ENCODE measurements at places on chromosomes 16 and 17.

DNA sequence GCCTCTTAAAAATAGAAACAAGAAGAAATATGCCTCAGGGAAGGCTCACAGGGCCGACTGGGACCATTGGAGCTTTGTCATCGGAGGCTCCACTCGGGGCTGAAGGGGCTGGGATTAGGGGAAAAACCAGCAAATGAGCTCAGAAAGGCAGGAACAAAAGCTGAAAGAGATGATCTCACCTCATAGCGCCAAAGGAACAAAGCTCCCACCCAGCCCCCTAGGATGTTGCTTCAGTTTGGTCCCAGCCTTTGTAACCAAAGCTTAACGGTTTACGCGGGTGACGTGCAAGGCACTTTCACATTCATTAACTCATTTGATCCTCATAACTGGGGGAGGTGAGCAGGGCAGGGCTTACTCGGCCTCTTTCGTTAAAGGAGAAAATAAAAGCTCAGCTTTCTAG, 168.5 kb upstream of the DYNLRB2 start:
- no peak for DNase-seq

GRCh38 chr17:5418858-5419355, 555 bp downstream of the NUP88 start:
- peak; percentile 39 for DNase-seq

DNA sequence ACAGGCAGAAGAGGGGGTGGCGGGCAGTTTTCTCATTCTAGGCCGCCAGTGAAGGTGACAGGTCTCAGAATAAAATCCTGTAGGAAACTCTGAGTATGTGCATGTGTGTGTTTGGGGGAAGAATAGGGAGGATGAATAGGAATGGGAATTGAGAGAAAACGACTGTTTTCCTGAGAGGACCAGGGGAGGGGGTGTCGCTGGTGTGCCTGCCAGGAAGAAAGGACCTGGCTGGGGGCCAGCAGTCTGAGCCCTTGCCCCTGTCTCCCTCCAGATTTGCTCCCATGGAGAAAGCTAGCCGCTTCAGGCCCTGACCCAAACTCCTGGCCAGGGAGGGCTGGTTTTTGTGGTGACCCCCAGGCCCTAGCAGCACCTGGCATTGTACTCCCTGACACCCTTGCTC, 14.4 kb downstream of the C17orf50 start:
- DNase-seq = no peak

GRCh38 chr17:61317779-61318178, 81.9 kb upstream of the TBX2 start:
- no peak for DNase-seq

GRCh38 chr16:74997042-74997491, 1.8 kb upstream of the ZNRF1 start:
- no peak for DNase-seq

DNA sequence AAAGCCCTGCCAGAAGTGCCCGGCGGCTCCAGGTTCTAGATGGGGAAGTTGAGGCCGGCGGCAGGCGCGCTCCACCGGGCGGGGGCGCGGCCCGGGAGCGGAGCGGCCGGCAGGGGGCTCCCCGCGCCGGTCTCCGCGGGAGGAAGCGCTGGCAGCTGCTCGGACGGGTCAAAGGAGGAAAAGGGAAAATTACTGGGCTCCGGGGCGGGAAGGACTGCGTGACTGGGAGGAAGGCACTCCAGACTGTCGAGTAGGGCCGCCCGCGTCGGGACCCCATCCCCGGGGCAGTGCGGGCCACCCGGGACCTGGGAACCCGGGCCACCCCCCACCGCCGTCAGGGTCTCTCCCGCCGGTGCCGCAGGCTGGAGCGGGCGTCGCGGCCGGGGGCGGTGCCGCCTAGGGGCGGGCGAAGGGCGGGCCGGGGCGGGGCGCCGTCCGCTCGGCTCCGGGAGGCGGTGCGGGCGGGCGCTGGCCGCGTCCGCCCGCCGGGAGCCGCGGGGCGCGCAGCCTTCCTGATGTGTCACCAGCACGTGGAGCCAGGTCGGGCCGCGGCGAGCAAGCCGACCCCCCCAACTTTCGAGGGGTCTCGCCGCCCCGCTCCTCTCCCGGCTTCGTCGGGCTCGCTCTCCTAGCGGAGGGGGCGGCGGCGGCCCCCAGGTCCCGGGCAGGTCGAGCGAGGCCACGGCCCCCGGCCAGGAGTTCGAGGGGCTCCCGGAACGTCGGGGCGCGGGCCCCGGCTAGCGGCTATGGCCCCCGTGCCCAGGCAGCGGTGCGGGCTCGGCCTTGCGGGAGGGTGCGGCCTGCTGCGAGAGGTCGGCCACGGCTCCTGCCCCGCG, 167.5 kb downstream of the RAB11FIP4 start:
- DNase-seq = peak; percentile 50
